ENCODE measurements at places on chromosomes 12 and 14.

- DNase-seq = no peak
Measured at GRCh38 chr12:24630856-24631255, 318.0 kb downstream of the BCAT1 start.

- DNase-seq = no peak
Measured at GRCh38 chr12:105832806-105833205, 305.9 kb downstream of the NUAK1 start.

- no peak for DNase-seq
Measured at GRCh38 chr14:53156238-53156637, 3.1 kb upstream of the DDHD1 start.

DNA sequence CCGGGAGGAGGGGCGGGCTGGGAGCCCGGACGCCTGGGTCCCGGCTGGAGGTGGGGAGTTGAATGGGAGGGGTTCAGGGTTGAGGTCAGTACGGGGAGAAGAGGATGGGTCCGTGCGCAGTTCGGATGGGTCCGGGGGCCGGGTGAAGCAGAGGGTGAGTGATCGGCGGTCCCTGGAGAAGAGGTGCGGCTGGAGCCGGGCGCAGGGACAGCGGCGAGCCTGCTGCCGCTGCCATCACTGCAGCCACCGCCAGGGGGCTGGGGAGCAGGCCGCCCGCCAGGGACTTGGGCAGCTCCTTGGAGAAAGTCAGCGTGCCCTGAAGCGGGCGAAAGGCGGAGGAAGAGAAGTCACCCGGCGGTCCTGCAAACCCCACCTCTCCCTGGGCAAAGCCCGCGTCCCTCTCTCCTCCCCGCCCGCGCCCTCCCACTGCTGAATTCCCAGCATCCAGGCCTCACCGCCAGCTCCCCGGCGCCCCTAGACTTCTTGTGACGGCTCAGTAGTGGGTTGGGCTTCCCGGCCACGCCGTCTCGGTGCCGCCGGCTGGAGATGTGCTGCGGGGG, 6.0 kb upstream of the GPR84 start:
- DNase-seq = no peak

- DNase-seq = no peak
Measured at GRCh38 chr12:79618848-79619404, 71.8 kb downstream of the PAWR start.

DNA sequence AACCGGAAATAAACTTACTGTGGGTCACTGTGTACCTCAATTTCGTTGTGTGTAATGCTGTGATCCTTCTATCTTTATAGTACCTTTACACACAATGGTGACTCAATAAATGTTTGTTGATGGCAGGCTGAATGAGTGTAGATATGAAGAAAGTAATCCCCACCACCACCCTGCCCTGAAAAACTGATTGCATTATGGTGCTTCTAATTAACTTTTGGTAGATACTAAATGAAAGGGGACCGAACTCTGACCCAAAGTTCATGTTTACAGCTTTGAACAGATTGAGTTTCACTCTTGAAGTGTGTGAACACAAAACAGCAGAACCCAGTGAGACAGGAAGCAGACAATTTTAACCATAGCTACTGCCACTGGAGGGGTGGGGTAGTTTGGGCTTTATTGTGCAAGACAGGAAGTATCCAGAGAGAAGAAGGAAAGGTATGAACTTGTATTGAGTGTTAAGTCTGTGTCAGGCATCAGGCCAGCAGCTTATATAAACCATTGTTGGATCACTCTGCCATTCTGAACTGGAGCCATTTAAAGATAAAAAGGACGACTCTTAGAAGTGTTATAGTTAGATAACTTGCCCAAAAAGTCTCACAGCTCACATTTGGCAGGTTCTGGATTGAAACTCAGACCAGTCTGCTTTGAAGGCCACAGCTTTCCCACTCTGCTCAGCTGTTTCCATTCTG, 197.0 kb upstream of the AMIGO2 start:
- no peak for DNase-seq

- no peak for DNase-seq
Measured at GRCh38 chr14:22341049-22341448, 248.0 kb downstream of the DAD1 start.

DNA sequence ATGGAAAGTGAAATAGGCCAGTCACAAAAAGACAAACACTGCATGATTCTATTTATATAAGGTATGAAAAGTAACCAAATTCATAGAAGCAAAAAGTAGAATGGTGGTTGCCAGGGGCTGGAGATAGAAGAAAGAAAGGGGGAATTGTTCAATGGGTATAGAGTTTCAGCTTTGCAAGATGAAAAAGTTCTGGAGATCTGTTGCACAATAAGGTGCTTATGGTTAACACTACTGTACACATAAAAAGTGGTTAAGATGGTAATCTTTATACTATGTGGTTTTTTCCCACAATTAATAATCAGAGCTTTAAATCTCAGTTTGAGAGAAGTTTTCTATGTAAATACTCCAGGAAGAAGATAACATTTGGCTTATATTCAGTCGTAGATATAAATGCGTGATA, 73.4 kb downstream of the SLC38A4 start:
- no peak for DNase-seq

DNA sequence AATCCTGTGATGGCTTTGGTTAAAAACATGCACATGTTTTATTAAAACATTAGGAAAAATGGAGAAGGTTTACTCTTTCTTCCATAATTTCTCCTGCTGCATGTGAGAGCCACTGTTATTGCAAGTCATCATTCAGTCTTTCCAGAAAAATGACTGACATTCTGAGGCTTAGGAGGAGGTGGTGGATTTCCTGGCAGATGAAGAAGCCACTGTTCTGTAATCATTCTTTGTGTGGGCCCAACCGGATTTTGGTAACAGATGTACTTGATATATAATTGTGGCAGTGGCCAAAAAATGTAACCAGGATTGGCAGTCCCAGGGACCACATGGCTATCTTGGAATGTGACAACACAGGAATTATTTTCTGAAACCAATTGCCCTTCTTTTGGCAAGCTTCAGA, 120.2 kb downstream of the DAAM1 start:
- no peak for DNase-seq

- DNase-seq = no peak
Measured at GRCh38 chr14:34649344-34649743, 19.4 kb upstream of the SNX6 start.

- no peak for DNase-seq
Measured at GRCh38 chr14:24891987-24892496, 157.9 kb downstream of the STXBP6 start.

DNA sequence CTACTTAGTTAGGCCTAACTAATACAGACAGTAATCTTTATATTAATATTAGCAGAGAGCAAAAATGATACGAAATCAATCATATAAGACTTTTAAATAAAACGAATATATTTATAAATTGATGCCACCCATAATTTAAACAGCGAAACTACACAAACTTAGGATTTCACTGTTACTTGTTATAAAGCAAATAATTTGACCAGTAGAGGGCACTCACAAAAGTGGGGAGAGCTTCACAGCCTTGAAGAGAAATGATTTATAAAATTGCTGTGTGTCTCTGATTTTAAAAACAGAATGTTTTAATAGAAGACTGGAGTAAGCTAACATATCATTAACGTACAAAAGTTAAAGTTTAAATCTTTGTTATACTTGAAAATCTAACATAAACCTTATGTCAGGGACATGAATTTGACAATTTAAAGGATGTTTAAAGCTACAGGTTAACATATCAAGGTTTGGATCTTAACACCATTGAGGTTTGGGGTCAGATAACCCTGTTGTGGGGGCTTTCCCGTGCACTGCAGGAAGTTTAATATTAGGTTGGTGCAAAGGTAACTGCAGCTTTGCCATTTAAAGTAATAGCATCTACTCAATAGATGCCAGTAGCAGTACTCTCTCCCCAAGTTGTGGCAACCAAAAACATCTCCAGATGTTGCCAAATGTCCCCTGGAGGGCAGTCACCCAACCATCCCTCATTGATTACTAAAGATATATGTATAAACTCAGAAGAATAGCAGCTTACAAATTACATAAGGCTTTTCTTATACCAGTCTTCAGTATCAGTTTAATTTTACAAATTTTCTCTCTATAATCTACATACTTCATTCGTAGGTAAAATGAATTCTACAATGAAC, 9.3 kb downstream of the KRAS start:
- DNase-seq = no peak

- no peak for DNase-seq
Measured at GRCh38 chr12:131097202-131098177, 143.8 kb downstream of the ADGRD1 start.

- no peak for DNase-seq
Measured at GRCh38 chr14:95875831-95876760, 536 bp upstream of the TUNAR start.

GRCh38 chr12:117040496-117040895, 58.7 kb downstream of the TESC start:
- DNase-seq = no peak

DNA sequence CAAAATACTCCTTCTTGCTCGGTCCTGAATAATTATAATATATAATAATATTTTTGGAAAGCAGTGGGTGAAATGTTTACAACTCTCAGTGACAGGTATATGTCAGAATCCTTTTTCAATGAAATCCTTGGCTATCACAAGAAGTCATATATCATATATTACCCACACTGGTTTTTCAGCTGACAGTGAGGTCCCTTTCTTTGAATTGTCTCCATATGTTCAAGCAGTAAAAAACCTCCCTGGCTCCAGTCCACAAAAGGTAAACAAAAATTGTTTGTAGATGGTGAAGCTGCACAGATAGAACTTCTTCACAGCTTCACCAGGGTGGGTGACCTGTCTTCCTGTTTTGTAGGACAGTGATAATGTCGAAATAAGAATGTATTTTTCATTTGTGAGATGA, 44.0 kb downstream of the A2ML1 start:
- no peak for DNase-seq

DNA sequence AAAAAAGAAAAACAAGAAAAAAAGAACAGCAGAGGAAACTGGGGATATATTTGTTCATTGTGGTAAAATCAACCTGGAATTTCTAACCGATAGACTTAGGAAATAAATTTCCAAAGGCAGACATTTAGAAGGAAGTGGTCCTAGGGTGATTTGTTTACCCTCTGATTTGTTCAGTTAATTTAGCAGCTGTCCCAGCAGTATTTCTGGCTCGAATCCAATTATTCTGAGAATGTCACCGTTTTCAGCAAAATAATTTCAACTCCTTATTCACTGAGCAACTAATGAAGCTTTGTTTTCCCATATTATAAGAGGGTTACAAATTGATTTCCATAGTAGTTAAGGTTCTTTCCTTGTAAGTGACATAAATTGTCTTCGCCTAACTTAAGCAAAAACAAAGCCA, 285.2 kb upstream of the SYT10 start:
- no peak for DNase-seq

DNA sequence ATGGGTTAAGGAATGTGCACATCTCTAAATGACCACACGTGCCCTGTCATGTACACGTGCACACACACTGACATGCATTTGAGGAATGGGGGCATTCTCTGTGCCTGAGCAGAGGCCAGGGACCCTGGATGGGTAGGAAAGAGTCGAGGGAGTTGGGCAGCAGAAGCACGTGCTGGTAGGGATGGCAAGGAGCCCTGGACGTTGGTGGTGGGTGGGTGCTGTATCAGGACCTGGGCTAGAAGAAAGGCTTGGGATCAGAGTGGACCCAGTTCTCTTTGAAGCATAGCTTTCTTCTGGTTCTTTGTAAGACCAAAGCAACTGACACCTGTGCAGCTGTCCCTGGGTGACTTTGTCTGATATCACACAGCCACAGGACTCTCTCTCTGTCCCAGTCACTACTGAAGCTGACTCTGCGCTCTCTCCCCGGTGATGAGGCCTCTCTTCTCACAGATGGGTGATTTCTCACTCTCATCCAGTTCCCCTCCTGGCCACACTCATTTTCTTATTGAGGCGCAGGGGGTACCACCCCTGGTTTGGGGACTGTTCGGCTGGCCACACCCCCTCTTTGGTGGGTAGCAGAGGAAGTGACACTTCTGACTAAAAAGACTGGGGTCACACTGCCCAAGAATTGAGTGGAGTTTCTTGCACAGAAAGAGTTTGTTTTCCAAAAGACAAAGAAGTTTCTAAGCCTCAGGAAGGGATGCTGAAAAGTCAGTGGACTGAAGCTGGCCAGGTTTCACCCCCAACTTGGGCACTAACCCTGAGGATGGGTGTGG, 171.7 kb upstream of the RTL1 start:
- no peak for DNase-seq

DNA sequence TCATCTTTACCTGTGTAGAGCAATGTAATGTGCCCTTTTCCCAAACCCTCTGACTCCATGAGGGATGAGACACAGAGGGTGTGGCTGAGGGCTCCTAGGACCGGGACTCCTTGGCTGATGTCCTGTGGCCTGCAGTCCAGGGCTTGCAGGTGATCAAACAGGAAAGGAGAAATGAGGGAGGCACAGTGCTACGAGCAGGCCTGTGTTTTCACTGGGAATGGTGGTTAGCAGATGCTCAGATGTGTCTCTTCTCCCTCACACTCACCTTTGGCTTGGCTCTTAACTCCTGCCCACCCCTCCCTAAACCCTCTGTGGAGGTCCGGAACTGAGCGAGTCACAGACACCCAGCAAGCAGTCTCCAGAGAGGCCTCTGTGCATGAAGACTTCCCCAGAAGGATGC, 254.4 kb downstream of the DAD1 start:
- DNase-seq = no peak

DNA sequence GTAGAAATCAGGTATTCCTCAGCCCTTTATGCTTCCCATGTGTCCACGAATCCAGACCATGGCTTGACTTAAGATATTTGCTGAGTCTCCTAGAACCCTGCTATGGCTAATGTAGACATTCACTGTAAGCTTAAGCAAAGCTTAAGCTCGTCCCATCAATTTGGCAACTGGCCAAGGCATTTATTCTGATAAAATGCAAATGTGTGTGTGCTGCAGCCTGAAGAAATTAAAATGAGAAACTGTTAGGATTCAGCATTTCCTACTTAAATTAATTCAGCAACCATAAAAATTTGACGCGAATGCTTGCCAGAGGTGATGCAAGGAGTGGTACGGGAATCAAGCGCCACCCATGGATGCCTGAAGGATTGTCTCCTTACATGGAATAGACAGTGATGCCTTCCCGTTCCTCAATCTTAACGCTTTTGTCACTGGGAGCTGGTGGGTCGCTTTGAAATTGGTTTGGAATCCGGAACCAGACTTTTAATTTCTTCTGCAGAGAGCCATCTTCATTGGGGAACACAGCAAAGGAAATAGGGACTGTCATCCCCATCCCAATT, 13.2 kb downstream of the HEBP1 start:
- no peak for DNase-seq

Measured in stimulated activated CD4-positive, alpha-beta T cell treated with anti-CD3 and anti-CD28 coated beads, TNF-alpha, amount 100 ng/mL, for 24 hours (primary cell).